ENCODE measurements at places on chromosomes 7 and 10. TPM values are rescaled to one million over a fixed set of nuclear protein-coding genes. Genes with fewer than 3 reads are reported as not detected.

DNA sequence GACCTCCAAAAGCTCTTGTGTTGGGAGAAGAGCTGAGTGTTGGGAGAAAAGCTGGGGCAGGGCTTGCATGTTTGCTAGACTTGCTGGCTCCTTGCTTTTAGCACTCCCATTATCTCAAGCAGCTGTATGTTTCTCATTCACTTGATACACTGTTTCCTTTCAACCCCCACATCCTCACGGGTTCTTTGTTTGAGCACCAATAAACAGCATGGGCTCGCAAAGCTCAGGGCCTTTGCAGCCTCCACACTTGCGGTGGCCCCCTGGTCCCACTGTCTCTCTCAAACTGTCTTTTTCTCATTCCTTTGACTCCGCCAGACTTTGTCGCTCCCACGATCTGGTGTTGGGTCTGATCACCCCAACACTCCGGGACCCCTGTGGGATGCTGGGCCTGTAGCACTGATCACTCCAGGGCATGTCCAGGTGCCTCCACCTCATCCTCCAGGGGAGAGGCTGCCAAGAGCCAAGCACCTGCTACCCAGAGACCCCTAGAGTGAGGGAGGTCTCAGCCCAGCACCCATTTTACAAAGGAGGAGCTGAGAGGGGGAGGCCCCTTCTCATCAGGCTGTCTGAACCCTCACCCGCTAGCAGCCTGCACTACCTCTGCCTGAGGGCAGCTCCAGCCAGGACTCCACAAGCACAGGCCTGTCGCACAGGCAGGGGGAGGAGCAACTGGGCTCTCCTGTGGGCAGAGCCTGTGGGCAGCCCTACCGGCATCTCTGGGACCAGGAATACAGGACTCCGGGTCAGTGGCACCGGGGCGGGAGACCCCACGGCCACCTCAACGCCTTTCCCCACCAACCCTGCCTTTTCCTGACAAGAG lies 49.1 kb upstream of the MSMB start:
- H3K27ac ChIP-seq: peak overlapping the region; percentile 86
- peak; percentile 80 for DNase-seq
- H3K4me3 ChIP-seq: no peak overlapping the region
- H3K27me3 ChIP-seq: no peaks in the 10 kb centered on the region
- H3K36me3 ChIP-seq: no peaks in the 10 kb centered on the region
- H3K4me1 ChIP-seq: peaks cover 48% of the 10 kb centered on the region

DNA sequence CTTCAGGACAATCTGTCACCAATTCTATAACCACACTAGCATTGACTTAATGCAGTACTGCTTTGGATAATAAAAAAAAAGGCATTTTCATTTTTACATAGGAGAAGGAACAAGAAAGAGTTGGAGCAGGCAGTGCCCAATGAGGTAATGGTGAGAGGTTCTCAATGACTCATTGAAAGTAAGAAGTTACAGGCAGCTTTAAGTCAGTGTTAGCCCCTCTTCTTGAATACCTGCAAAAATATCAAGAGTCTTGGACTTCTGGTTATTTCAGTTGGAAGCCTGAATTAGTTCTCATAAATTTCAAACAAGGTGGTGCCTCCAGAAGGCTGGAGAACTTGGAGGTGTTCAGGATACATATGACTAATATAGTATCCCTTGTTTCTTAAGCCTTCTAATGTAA lies 422.5 kb downstream of the HTR7 start:
- no peak overlapping the region for H3K27ac ChIP-seq
- no peaks in the 10 kb centered on the region for H3K36me3 ChIP-seq
- H3K27me3 ChIP-seq: no peaks in the 10 kb centered on the region
- no peak for DNase-seq
- no peak overlapping the region for H3K4me3 ChIP-seq

DNA sequence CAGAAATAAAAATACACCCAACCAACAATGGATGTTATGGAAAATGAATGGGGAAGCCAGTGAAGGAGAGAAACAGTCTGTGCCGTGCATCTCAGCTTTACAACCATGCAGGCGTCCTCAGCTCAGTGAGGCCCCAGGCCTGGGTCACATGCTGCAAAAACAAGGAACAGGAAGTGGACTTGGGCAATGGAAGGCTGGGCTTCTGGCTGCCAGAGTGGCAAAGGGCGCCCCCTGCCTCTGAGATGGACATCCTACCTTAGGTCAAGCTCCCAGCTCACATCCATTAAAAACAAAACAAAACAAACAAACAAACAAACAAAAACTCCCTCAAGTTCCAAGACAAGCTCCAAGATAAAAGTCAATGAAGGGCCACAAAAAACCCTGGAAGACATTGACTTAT lies 54.7 kb upstream of the AFAP1L2 start:
- no peak overlapping the region for H3K4me3 ChIP-seq
- H3K4me1 ChIP-seq: no peaks in the 10 kb centered on the region
- H3K36me3 ChIP-seq: peaks cover 41% of the 10 kb centered on the region
- DNase-seq: no peak

DNA sequence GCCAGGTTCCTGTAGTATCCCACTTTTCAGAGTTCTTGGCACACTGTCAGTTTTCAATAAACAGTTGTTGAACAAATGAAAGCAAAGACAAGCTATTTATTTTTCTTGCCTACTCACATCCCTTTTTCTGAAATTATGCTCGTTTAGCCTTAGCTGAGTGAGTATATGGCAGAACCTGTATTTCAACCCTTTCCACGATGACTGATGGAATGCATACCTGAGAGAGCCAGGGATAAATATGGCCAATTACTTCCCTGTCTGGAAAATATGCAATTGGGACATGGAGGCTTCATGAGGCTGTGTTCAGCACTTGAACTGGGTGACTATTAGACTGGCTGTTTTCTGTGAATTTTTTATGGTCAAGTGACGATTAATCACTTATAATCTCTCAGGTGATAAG lies 144.5 kb upstream of the POT1 start:
- no peak overlapping the region for H3K27ac ChIP-seq
- no peak for DNase-seq
- no peak overlapping the region for H3K4me3 ChIP-seq
- H3K4me1 ChIP-seq: no peaks in the 10 kb centered on the region
- no peaks in the 10 kb centered on the region for H3K36me3 ChIP-seq

- peaks cover 6% of the 10 kb centered on the region for H3K4me1 ChIP-seq
- no peak for DNase-seq
- H3K4me3 ChIP-seq: no peak overlapping the region
- H3K27me3 ChIP-seq: no peaks in the 10 kb centered on the region
Observed at GRCh38 chr10:52129410-52130178, 184.5 kb upstream of the DKK1 start.

Gene C7orf33
- not detected for polyA plus RNA-seq

Gene SPDYE8
- 0.44 TPM for polyA plus RNA-seq

- no peak overlapping the region for H3K4me3 ChIP-seq
- H3K36me3 ChIP-seq: no peaks in the 10 kb centered on the region
- H3K4me1 ChIP-seq: no peaks in the 10 kb centered on the region
- no peaks in the 10 kb centered on the region for H3K27me3 ChIP-seq
- H3K27ac ChIP-seq: no peak overlapping the region
- DNase-seq: no peak
Observed at GRCh38 chr10:84695902-84696301, 367.5 kb downstream of the CCSER2 start.

GRCh38 chr7:76048668-76048988 lies 722 bp downstream of the MDH2 start:
- peak overlapping the region; percentile 67 for H3K4me3 ChIP-seq
- peaks cover 15% of the 10 kb centered on the region for H3K4me1 ChIP-seq
- H3K27me3 ChIP-seq: no peaks in the 10 kb centered on the region
- peak overlapping the region; percentile 87 for H3K27ac ChIP-seq

- no peaks in the 10 kb centered on the region for H3K36me3 ChIP-seq
- no peaks in the 10 kb centered on the region for H3K4me1 ChIP-seq
- H3K27me3 ChIP-seq: no peaks in the 10 kb centered on the region
- no peak overlapping the region for H3K27ac ChIP-seq
- no peak for DNase-seq
- no peak overlapping the region for H3K4me3 ChIP-seq
Observed at GRCh38 chr7:2932402-2933251, 88.5 kb upstream of the GNA12 start.

- H3K4me3 ChIP-seq: no peak overlapping the region
- no peaks in the 10 kb centered on the region for H3K27me3 ChIP-seq
- H3K36me3 ChIP-seq: no peaks in the 10 kb centered on the region
- no peak overlapping the region for H3K27ac ChIP-seq
Observed at GRCh38 chr10:47087667-47088066, 176.4 kb downstream of the PTPN20 start.

Gene BLOC1S2
- polyA plus RNA-seq: 32.5 TPM

Gene CCL26
- polyA plus RNA-seq: not detected

Gene AGR2
- 0.38 TPM for polyA plus RNA-seq

- no peaks in the 10 kb centered on the region for H3K27me3 ChIP-seq
- no peaks in the 10 kb centered on the region for H3K4me1 ChIP-seq
- no peak overlapping the region for H3K4me3 ChIP-seq
- no peaks in the 10 kb centered on the region for H3K36me3 ChIP-seq
- DNase-seq: no peak
Observed at GRCh38 chr10:1410032-1410431, 327.3 kb downstream of the ADARB2 start.

Gene RPP30
- polyA plus RNA-seq: 51.4 TPM

Gene PRR15
- 4.3 TPM for polyA plus RNA-seq

DNA sequence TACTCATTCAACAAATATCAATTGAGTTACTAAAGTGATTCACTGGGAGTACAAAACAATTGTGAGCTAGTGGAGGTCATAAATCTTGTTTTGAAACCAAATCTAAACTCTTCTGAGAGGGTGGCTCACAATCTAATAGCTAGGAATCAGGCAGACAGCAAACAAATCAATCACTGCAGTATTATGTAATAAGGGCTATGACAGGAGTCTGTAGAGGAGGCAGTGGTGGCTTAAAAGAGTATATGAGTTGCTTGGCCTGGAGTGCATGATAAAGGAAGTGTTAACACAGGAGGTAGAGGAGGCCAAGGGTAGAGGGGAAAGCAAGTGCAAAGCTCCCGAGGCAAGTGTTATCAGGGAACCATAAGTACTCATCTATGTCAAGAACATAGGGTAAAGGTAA lies 16.5 kb downstream of the MYPN start:
- no peaks in the 10 kb centered on the region for H3K27me3 ChIP-seq
- no peaks in the 10 kb centered on the region for H3K36me3 ChIP-seq
- no peak for DNase-seq
- no peak overlapping the region for H3K27ac ChIP-seq

Gene INSYN2A
- 0.60 TPM for polyA plus RNA-seq

Gene CDHR1
- 0.72 TPM for polyA plus RNA-seq

DNA sequence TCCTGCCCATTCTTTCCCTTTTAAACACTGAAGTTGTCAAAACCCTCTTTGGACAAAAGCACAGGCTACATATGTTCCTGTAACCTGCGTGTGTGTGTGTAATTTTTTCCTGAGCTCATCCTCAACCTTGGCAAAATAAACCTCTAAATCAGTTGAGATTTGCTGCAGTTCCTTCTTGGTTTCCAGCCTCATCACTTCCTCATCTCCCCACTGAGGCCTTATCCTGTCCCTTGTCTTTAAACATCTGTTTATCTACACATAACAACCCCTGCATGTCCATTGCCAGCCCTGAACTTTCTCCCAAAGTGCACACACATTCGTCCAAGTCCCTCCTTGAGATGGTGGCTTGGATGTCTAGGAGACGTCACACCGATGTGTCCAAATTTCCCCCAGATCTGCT lies 35.5 kb downstream of the LYZL2 start:
- DNase-seq: no peak
- no peaks in the 10 kb centered on the region for H3K36me3 ChIP-seq
- no peak overlapping the region for H3K27ac ChIP-seq
- peaks cover 4% of the 10 kb centered on the region for H3K4me1 ChIP-seq

Gene AKR1E2
- polyA plus RNA-seq: 0.68 TPM

DNA sequence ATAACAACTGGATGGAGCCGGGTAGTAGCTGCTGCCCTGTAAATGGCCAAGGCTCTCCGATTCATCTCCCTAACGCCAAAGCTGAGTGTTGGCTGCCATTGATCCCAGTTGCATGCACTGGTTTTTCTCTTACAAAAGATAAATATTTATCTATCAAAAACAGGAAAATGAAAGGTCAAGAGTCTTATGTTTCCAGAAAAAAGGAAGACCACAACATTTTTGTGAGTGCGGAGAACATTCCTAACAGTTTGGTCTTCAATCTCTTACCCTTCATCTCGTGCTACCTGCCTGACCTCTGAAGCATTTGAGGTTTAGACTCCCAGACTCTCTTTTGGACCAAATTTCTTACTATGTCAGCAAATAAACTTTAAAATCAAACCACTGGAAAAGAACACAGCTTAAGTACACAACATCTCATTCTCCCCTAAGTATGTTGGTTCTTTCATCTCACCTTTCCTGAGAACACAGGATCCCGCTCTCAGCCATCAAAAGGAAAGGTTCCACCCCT lies 61.6 kb downstream of the SORBS1 start:
- H3K27ac ChIP-seq: no peak overlapping the region
- DNase-seq: no peak
- H3K4me3 ChIP-seq: no peak overlapping the region
- no peaks in the 10 kb centered on the region for H3K36me3 ChIP-seq

Gene WDR11
- 31.2 TPM for polyA plus RNA-seq

Gene PRKRIP1
- polyA plus RNA-seq: 76.3 TPM

GRCh38 chr7:155213955-155214740 lies 83.5 kb upstream of the INSIG1 start:
- DNase-seq: no peak
- H3K36me3 ChIP-seq: no peaks in the 10 kb centered on the region
- no peak overlapping the region for H3K4me3 ChIP-seq
- no peak overlapping the region for H3K27ac ChIP-seq

DNA sequence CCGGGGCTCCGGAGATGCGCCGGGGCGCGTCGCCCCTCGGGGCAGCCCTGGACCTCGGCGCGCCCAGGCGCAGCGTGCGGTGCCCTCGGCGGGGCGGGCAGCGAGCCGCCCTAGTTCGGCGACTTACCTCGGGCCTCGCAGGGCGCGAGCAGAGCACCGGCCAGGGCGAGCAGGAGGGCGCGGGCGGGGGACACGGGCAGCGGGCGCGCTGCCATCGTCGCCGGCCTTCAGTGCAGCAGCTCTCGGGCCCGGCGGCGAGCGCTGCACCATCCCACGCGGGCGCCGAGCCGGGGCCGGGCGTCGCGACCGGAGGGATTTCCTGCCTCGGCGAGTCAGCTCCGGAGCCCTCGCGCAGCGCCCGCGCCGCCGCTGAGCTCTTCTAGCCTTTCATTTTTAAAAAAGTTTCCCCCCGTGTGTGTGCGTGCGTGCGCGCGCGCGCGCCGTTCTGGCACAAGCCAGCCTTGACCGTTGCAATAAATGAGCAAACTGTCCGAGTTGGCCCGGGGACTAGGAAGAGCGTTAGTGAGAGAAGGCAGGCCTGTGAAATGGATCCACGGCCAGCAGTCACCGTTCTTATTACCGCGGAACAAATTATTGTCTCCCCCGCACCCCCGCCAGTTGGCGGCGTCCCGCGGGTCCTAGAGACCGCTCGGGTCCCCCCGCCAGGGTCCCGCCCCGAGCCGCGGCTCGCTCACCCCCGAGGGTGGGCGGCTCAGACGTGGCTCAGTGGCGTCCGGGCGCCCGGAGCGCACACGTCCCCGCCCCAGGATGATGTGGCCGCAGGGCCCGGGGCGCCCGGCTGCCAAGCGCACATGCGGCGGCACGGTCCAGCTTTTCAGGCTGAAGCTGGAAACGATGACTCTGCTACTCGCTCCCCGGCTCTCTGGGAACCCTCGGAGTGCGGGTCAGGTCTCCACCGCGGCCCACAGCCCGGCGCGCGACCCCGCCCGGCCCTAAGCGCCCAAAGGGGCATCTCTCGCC lies at the start of gene ADAM12:
Gene ADAM12 (minus strand): TSS at position 547 of the 981 bp plus-strand sequence. CDS start 332 bp downstream, at position 215.
- peaks cover 23% of the 10 kb centered on the region for H3K27me3 ChIP-seq
- peak; percentile 49 for DNase-seq
- H3K36me3 ChIP-seq: no peaks in the 10 kb centered on the region
